ENCODE measurements at places on chromosomes 1 and 21.

GRCh38 chr1:72241397-72241796 is 40.9 kb downstream of the NEGR1 start:
- no peak for DNase-seq

GRCh38 chr21:35233756-35234155 is 184.7 kb upstream of the RUNX1 start:
- DNase-seq, result no peak

GRCh38 chr1:44609768-44610526 is 64.3 kb downstream of the TMEM53 start:
- no peak for DNase-seq

GRCh38 chr1:94954263-94955220 is 27.6 kb upstream of the CNN3 start:
- DNase-seq, result no peak

- no peak for DNase-seq
Measured at GRCh38 chr1:229196404-229197264, 74.3 kb upstream of the RAB4A start.

DNA sequence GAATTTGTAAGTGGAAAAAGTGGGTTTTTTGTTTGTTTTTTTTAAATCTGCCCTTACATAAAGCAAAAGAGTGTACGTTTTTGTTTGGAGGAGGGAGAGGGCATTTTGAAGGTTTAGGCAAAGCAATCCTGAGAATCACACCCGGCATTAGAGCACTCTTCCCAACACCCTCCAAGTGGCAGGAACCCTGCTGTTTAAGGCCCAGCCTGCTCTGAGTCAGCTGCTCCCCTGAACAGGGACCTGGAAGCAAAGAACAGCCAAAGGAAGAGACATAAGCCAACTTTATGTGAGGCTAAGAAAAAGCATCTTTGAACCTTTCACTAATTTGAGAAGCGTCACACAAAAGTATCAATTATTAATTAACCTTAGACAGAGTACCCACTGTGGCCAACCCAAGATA is 16.9 kb downstream of the MTFR1L start:
- no peak for DNase-seq

DNA sequence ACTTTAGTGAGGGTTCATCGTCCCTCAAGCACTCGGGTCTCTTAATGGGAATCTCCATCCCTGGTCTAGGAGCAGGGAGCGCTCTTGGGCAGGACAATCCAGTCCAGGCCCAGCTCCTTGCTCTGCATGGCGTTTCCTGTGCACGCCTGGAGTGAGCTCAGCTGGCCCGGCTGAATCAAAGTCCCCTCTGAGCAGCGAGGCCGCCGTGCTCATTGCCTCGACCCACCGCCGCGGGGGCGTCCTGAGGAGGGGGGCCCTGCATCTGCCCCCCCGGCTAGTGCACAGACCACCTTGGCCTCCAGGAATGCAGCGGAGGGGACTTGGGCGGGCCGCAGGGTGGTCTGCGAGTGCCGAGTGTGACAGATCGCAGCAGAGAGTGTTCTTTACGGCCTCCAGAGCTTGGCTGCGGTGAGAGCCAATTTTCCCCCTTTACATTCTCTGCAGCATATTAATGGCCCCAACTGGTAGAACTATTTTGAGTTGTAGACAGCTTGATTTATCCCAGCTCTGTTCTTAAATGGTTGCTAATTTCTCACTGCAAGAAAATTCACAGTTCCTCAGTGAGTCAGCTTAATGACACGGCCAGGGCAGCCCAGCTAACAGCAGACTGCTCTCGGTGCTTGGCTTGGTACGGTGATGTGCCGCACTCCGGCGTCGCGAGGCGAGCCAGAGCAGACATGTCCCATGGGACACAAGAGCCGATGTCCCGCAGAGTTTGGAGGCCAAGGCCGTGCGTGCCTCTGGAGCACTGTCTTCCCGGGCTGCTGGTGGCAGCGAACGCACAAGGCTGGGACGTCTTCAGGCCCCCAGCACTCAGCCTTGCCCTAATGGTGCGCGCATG is 39.8 kb downstream of the SNAP47 start:
- DNase-seq, result no peak
